Tracheal epithelial cell (primary cell): ENCODE measurements at places on chromosomes 3 and 15. TPM values are rescaled to one million over a fixed set of nuclear protein-coding genes. Genes with fewer than 3 reads are reported as not detected.

TRPM1 gene
- under 0.01 TPM in 1 of 2 replicates, not detected in the other for total RNA-seq

ATP10A gene
- 0.21 and 6.0 TPM in 2 replicates for total RNA-seq

SMCO1 gene
- total RNA-seq = 0.24 TPM in 1 of 2 replicates, not detected in the other

SYNPR gene
- not detected in 2 replicates for total RNA-seq

SNTN gene
- total RNA-seq = not detected in 2 replicates

PRRT3 gene
- 0.72 and 1.7 TPM in 2 replicates for total RNA-seq

SEMA7A gene
- 4.3 and 91.6 TPM in 2 replicates for total RNA-seq
